ENCODE measurements at places on chromosomes 2 and 18. TPM values are rescaled to one million over a fixed set of nuclear protein-coding genes. Genes with fewer than 3 reads are reported as not detected.

GRCh38 chr2:177391822-177392372 is 676 bp upstream of the AGPS start:
- H3K27me3 ChIP-seq = no peaks in the 10 kb centered on the region
- H3K4me3 ChIP-seq = peak overlapping the region; percentile 90
- H3K36me3 ChIP-seq = no peaks in the 10 kb centered on the region

GRCh38 chr2:149857344-149857743 is 269.8 kb upstream of the MMADHC start:
- no peaks in the 10 kb centered on the region for H3K36me3 ChIP-seq
- H3K4me1 ChIP-seq = no peaks in the 10 kb centered on the region

- no peak overlapping the region for H3K4me3 ChIP-seq
- H3K27ac ChIP-seq = no peak overlapping the region
- peaks cover 4% of the 10 kb centered on the region for H3K4me1 ChIP-seq
- no peaks in the 10 kb centered on the region for H3K36me3 ChIP-seq
- DNase-seq = no peak
Observed at GRCh38 chr18:45663403-45664045, 48.2 kb downstream of the SLC14A2 start.

DNA sequence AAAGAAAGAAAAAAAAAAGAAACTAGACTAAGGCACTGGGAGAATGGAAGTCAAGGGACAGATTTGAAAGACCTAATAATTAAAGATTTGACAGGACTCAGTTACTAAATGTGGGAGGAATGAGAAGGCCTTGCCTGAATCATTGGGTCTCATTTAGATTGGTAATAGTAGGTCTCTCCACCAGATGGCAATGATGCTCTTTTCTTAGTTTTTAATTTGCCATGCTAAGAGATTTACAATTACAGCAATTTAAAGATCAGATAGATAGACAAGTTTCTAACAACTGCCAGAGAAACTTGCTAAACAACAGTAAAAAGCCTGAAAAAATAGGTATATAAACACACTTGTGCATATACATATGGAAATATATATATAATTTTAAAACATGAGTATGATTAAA is 153.0 kb downstream of the TMEM247 start:
- H3K27me3 ChIP-seq = no peaks in the 10 kb centered on the region
- H3K27ac ChIP-seq = no peak overlapping the region
- no peaks in the 10 kb centered on the region for H3K4me1 ChIP-seq
- no peak for DNase-seq

GRCh38 chr18:30754846-30755245 is 287.7 kb downstream of the DSC3 start:
- no peak overlapping the region for H3K4me3 ChIP-seq
- H3K27me3 ChIP-seq = no peaks in the 10 kb centered on the region
- no peak overlapping the region for H3K27ac ChIP-seq
- no peaks in the 10 kb centered on the region for H3K4me1 ChIP-seq
- H3K36me3 ChIP-seq = no peaks in the 10 kb centered on the region

DNA sequence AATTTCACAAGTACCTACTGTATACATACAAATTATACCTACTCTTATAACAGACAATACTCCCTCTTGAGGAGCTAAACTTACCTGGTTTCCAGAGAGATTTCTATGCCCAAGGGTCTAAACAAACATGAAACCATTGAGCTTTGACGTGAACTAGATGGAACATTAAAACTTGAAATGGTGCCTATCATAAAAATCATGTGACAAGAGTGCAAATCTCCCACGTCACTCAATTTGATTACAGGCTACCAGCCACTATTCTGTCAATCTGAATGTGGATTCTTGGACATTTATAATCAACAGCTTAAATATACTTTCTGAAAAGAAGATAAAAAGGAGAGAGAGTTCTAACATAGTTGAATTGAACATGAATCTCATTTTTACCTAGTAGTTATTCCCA is 297.1 kb upstream of the SESTD1 start:
- no peaks in the 10 kb centered on the region for H3K27me3 ChIP-seq
- H3K4me3 ChIP-seq = no peak overlapping the region
- H3K27ac ChIP-seq = no peak overlapping the region
- H3K4me1 ChIP-seq = peaks cover 3% of the 10 kb centered on the region
- H3K36me3 ChIP-seq = no peaks in the 10 kb centered on the region
- DNase-seq = no peak

GRCh38 chr2:109261906-109262631 is 133.1 kb downstream of the SH3RF3 start:
- no peak overlapping the region for H3K4me3 ChIP-seq
- H3K27ac ChIP-seq = no peak overlapping the region
- DNase-seq = no peak
- H3K4me1 ChIP-seq = 0 out of 2 replicates have a peak, but pooled peaks cover 3% of the 10 kb centered on the region
- no peaks in the 10 kb centered on the region for H3K36me3 ChIP-seq

- no peak overlapping the region for H3K4me3 ChIP-seq
- no peaks in the 10 kb centered on the region for H3K36me3 ChIP-seq
- no peak for DNase-seq
- no peak overlapping the region for H3K27ac ChIP-seq
- H3K4me1 ChIP-seq = peaks cover 3% of the 10 kb centered on the region
Observed at GRCh38 chr2:5777131-5777535, 84.9 kb downstream of the SOX11 start.

GRCh38 chr2:210792000-210792399 is 235.6 kb downstream of the CPS1 start:
- H3K4me1 ChIP-seq = no peaks in the 10 kb centered on the region
- H3K36me3 ChIP-seq = no peaks in the 10 kb centered on the region
- H3K4me3 ChIP-seq = no peak overlapping the region
- no peak overlapping the region for H3K27ac ChIP-seq
- no peak for DNase-seq
- H3K27me3 ChIP-seq = no peaks in the 10 kb centered on the region

DNA sequence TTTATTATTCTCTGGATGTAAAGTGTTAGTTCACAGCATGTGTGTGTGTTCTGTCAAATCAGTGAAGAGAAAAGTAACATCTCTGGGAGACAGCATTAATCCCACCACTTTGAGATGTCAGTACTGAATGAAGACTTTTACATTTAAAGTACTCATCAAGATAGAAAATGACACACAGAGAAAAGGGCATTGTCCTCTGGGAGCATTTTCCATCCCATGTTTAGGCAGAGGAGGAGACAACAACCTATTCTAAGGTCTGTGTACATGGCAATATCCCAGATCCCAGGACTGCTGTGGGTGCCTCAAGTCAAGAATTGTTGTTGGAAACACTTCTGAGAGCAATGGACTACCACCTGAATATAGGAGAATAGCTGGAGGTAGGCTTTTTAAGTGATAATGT is 201.5 kb downstream of the PPP1R1C start:
- H3K27ac ChIP-seq = no peak overlapping the region
- H3K27me3 ChIP-seq = no peaks in the 10 kb centered on the region
- no peak for DNase-seq
- no peak overlapping the region for H3K4me3 ChIP-seq
- no peaks in the 10 kb centered on the region for H3K36me3 ChIP-seq

GRCh38 chr2:110167326-110168000 is 37.4 kb downstream of the NPHP1 start:
- peaks cover 3% of the 10 kb centered on the region for H3K4me1 ChIP-seq
- no peak overlapping the region for H3K27ac ChIP-seq
- H3K36me3 ChIP-seq = no peaks in the 10 kb centered on the region

DNA sequence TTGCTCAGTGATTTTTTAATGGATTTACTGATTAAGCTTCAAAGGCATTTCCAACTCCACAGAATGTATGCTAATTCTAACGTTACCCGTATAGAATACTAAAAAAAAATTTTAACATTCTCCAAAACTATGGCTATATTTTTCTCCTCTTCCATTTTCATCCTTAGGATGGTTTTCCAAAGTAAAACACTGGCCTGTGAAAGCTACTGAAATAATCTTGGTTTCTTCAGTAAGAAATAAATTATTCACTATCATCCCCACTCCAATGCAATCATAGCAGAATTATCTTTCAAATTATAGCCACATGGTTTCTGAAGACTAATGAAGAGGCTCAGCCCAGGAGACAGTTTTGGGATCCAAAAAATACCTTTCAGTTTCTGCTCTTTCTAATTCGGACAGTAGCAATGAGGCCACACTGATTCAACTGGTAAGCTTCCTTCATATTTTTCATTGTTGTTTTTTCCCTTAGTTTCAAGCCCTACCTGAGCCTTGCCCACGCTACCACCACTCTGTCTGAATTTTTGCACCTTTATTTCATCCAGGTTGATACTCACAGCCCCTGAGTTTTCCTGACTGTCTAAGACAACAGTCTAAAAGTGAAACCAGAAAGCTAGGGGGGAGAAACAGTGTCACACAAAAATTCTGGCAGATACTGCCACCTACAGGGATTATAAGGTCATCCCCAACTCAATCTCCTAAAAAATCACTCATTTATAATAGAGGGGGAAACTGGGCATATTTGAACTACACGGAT is 887.9 kb downstream of the NRXN1 start:
- H3K27me3 ChIP-seq = no peaks in the 10 kb centered on the region
- peaks cover 3% of the 10 kb centered on the region for H3K4me1 ChIP-seq
- no peak overlapping the region for H3K27ac ChIP-seq
- no peak overlapping the region for H3K4me3 ChIP-seq

DNA sequence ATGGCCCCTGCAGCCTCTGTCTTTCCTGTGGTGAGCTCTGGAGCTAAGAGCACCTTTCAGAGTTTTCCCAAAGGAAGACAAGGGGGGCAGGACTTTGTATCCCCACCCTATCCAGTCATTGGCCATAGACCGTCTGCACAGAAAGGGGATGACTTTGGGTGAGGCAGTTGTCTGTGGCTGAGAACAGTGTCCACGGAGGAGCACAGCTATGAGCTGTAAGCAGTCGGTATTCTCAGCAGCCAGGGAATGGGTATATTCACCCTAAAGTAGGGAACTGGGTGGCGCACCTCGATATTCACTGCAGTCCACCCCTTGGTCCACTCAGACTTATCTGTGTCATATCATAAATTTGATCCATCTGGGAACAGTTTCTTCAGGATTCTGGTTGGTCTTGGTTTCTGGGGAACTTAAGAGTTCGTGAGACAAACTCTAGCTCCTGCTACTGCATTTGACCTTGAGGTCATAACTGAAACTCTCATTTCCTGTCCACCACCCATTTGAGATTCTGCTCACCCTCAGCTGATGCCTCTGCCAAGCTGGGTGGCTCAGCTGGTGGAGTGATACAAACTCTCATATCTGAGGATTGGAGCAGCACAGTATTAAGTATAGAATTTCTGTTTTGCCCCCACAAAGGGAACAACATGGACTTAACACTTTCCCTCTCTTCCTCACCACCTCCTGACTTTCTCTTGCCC is 45.2 kb upstream of the SCG2 start:
- H3K4me3 ChIP-seq = no peak overlapping the region
- DNase-seq = no peak
- peaks cover 3% of the 10 kb centered on the region for H3K4me1 ChIP-seq

GRCh38 chr2:175414882-175415487 is 233.5 kb upstream of the ATP5MC3 start:
- H3K4me3 ChIP-seq = no peak overlapping the region
- H3K27ac ChIP-seq = no peak overlapping the region
- DNase-seq = peak; percentile 50

DNA sequence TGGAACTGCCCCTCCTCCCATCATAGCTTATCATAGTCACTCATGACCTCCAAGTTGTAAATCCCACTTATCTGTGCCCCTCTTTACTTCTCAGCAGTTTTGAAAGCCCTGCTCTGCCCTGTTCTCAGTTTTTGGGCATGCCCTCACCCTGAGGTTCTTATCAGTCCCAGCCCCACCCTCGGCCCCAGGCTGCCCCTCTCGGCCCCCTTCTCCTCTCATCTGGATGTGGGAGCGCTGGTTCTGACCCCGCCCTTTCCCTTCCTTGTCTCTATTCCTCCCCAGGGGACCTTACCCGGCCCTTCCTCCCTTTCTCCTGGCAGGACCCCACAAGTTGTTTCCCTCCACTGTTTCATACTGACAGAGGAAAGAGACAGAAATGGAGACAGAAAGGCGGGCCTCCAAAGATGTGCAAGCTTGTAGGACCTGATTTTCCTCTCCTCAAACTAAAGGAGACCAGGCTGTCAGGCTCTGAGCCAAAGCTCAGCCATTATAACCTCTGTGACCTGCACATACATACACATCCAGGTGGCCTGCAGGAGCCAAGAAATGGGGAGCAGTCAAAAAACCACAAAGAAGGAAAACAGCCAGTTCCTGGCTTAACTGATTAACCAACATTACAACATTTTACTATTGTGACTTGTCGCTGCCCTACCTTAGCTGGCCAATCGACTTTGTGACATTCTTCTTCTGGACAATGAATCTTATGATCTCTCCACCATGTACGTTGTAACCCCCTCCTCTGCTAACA is 171.0 kb upstream of the HS6ST1 start:
- no peaks in the 10 kb centered on the region for H3K27me3 ChIP-seq
- H3K4me3 ChIP-seq = no peak overlapping the region
- H3K4me1 ChIP-seq = peaks cover 14% of the 10 kb centered on the region
- no peak overlapping the region for H3K27ac ChIP-seq

GRCh38 chr2:64328415-64328722 is 125.6 kb upstream of the LGALSL start:
- H3K4me1 ChIP-seq = peaks cover 11% of the 10 kb centered on the region
- no peaks in the 10 kb centered on the region for H3K27me3 ChIP-seq
- H3K4me3 ChIP-seq = no peak overlapping the region
- no peaks in the 10 kb centered on the region for H3K36me3 ChIP-seq
- no peak overlapping the region for H3K27ac ChIP-seq
- no peak for DNase-seq

GRCh38 chr2:98518101-98518500 is 73.4 kb downstream of the INPP4A start:
- no peak overlapping the region for H3K4me3 ChIP-seq
- no peak for DNase-seq
- H3K27ac ChIP-seq = no peak overlapping the region
- H3K4me1 ChIP-seq = no peaks in the 10 kb centered on the region

DNA sequence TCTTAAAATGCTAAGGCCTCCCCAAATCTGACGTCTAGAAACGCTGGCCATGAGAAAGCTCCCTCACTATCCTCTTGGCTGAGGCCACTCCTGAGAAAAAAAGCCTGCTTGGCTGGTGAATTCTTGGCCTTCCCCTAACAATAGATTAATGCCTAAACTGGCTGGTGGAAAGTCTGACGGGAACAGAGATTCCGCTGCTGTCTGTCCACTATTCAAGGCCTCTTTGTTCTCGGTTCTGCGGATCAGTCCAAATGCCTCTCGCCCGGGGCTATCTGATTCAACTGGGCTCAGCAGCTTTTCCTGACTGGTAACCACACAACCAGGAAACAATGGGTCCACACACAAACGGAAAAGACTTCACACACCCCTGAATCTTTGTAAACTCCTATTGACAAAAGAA is 27.2 kb downstream of the PXDN start:
- no peaks in the 10 kb centered on the region for H3K27me3 ChIP-seq
- H3K36me3 ChIP-seq = no peaks in the 10 kb centered on the region
- H3K4me1 ChIP-seq = peaks cover 24% of the 10 kb centered on the region
- no peak for DNase-seq
- H3K27ac ChIP-seq = no peak overlapping the region
- no peak overlapping the region for H3K4me3 ChIP-seq

Gene SERPINB4
- 0.96 TPM for total RNA-seq

Gene LTBP1
- total RNA-seq = 23.8 TPM

Gene DYNAP
- total RNA-seq = 0.22 TPM

Gene CCDC85A
- total RNA-seq = not detected

Gene ASPRV1
- 0.95 TPM for total RNA-seq

Gene GCKR
- total RNA-seq = 1.2 TPM

Gene HOXD1
- total RNA-seq = not detected

Gene CGREF1
- total RNA-seq = 3.4 TPM

Gene FAM110C
- total RNA-seq = 13.2 TPM

Gene UNC80
- 0.38 TPM for total RNA-seq

Gene ACOXL
- total RNA-seq = 20.8 TPM

Measured in H1 (cell line).